ENCODE measurements at places on chromosomes 4 and X.

DNA sequence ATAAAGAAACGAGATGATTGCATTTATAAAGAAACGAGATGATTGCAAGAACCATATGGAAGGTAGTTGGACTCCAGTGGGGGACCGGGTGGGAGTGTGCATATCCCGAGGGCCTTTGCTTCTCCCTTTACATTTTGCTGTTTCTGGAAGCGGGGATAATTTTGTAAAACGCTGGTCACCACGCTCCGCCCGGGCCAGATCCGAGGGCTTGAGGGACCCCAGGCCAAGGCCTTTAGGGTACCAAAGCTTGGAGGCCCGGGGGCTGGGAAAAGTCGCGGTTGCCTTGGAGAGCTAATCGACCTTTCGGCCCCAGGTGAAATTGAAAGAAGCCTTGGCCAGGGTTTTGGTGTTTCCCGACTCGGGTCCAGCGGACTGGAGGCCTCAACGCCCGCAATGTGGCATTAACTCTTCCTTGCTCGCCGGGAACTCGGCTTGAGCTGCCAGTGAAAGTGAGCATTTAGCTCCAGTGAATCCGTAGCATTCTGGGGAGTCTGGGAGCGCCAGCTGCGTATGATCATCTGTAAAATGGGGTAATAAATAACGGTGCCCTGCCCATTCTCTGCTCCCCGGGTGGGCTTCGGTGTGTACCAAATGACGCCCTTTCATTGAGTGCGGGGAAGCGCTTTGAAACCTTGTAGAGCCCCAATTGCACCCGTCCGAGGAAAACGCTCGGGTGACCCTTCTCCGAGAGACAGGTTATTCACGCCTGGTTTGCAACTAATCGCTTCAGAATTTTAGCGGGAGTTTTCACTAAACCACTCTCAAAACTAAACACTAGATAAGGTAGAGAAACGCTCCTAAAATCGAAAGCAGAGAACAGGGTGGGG, 4.5 kb downstream of the NKX3-2 start:
- no peak for DNase-seq

GRCh38 chr4:53617101-53617680, 25.9 kb upstream of the LNX1 start:
- DNase-seq, result no peak

- DNase-seq, result no peak
These were observed 1.5 kb upstream of the MSMO1 start for GRCh38 chr4:165325732-165326512.

- no peak for DNase-seq
These were observed at the start of gene LPAR4 for GRCh38 chrX:78747489-78747888. LPAR4 (plus strand) TSS chrX:78747720; CDS start chrX:78754870, 7,150 bp downstream.

DNA sequence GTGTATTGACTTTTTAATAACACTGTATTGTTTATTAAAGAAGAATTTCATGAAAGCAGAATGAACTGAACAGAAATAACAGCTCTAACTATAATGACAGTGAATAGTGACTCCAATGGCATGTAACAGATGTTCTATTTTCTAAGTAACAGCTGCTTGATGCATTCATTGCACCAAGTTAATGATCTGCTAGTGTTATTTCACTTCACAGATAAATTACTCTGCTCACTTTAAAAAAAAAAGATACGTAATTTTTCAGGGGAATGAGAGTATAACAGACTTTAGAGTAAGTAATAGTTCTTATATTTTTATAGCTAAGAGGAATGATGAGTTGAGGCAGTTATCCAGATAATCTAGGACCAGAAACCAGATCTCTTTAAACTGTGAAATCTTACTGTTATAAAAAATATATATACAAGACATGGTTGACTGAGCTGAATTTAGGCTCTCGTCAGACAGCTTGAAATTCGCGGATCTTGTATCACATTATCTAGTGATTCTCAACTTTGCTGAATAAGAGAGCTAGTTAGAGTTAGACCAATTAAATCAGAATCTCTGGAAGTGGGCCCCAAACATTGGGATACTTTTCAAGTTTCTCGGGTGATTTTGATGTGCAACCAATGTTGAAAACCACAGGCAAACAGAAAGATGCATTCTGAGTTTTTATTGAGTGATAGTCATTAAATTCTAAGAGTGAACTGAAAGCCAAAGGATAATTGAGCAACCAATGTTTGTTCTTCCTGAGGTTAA, 840.7 kb downstream of the DMD start:
- DNase-seq, result no peak

GRCh38 chrX:110060846-110061537, 58.1 kb downstream of the TMEM164 start:
- DNase-seq, result no peak

GRCh38 chr4:165780735-165781134, 92.3 kb upstream of the TLL1 start:
- no peak for DNase-seq

- no peak for DNase-seq
These were observed 404.5 kb downstream of the GBA3 start for GRCh38 chr4:23097251-23097650.

GRCh38 chr4:136713140-136713539, 819.2 kb downstream of the PCDH18 start:
- DNase-seq, result no peak

DNA sequence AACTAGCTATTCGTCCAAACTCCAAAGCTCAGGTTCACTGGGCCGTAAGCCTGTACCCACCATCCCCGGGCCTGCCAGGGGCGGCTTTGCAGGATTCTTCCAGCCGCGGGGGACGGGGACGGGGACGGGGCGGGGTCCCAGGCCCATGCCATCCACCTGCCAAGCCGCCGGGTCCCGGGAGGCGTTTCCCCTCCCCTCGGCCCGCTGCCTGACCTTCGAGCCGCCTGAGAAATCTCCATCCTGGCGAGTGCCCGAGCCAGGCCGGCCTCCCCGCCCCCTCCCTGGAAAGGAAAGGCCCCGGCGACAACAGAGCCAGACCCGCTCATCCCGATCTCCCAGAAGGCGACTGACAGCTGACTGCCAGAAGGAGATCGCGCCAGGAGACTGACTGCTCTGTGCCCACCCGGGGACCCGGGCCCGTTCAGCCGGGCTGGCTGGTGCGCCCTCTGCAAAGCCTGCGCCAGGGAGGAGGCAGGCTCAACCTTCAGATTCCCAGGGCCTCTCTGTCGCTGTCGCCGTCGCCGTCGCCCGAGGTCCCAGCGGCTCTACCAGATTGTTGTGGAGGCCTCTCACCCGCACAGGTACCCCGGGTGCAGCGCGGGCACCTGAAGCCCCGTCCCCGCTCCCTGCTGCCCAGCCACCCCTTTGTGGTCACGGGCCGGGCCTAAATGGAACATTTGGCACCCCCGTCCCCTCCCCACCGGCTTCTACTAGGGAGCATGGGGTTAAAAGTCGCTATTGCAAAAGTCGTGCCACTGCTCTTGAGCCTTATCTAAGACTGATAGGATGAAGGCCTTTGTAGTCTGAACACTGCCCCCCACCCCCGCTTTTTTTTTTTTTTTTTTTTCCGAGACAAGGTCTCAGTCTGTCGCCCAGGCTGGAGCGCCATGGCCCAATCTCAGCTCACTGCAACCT, at the start of gene RGN:
TSS of gene RGN (plus strand) at position 315 of the 915 bp plus-strand sequence. CDS start 2,702 bp downstream, outside the sequence.
- no peak for DNase-seq

GRCh38 chr4:13990596-13991589, 363.4 kb upstream of the BOD1L1 start:
- DNase-seq, result no peak

DNA sequence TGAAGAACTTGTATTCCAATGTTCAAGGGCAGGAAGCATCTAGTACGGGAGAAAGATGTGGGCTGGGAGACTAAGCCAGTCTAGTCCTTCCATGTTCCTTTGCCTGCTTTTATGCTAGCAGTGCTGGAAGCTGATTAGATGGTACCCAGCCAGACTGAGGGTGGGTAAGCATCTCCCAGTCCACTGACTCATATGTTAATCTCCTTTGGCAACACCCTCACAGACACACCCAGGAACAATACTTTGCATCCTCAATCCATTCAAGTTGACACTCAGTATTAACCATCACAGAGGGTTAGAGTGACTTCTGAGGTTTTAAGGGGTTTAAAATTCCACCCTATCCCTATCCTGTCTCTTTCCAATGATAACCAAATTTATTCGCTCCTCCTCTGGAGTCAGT, 6.5 kb downstream of the HMGN5 start:
- DNase-seq, result no peak

Measured in vagina (tissue), 2 donors.